ENCODE measurements at places on chromosomes 11 and 22. TPM values are rescaled to one million over a fixed set of nuclear protein-coding genes. Genes with fewer than 3 reads are reported as not detected.

GRCh38 chr11:995752-996420, 40.6 kb downstream of the MUC6 start:
- no peak overlapping the region for H3K4me3 ChIP-seq
- H3K27me3 ChIP-seq, result no peaks in the 10 kb centered on the region
- H3K4me1 ChIP-seq, result peaks cover 16% of the 10 kb centered on the region
- peaks cover 91% of the 10 kb centered on the region for H3K36me3 ChIP-seq

- H3K36me3 ChIP-seq, result no peaks in the 10 kb centered on the region
- peaks cover 4% of the 10 kb centered on the region for H3K27me3 ChIP-seq
- H3K4me3 ChIP-seq, result no peak overlapping the region
- H3K27ac ChIP-seq, result no peak overlapping the region
These were observed 11.6 kb upstream of the GPHA2 start for GRCh38 chr11:64947208-64947814.

- H3K4me3 ChIP-seq, result no peak overlapping the region
- no peak overlapping the region for H3K27ac ChIP-seq
- DNase-seq, result no peak
- H3K4me1 ChIP-seq, result peaks cover 35% of the 10 kb centered on the region
These were observed 3.2 kb downstream of the TPP1 start for GRCh38 chr11:6615882-6616585.

GRCh38 chr22:32536352-32536751, 61.7 kb downstream of the FBXO7 start:
- no peak for DNase-seq
- H3K4me1 ChIP-seq, result peaks cover 21% of the 10 kb centered on the region
- no peaks in the 10 kb centered on the region for H3K36me3 ChIP-seq
- H3K27ac ChIP-seq, result no peak overlapping the region

DNA sequence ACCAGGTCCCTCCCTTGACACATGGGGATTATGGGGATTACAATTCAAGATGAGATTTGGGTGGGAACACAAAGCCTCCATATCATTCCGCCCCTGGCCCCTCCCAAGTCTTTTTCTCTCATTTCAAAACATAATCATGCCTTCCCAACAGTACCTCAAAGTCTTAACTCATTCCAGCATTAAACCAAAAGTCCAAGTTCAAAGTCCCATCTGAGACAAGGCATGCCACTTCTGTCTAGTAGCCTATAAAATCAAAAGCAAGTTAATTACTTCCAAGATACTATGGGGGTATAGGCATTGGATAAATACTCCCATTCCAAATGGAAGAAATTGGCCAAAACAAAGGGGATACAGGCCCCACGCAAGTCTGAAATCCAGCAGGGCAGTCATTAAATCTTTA, 19.7 kb upstream of the EIF4G2 start:
- no peak overlapping the region for H3K4me3 ChIP-seq
- no peaks in the 10 kb centered on the region for H3K27me3 ChIP-seq
- H3K27ac ChIP-seq, result no peak overlapping the region
- no peak for DNase-seq

- no peaks in the 10 kb centered on the region for H3K27me3 ChIP-seq
- H3K36me3 ChIP-seq, result no peaks in the 10 kb centered on the region
- H3K4me1 ChIP-seq, result no peaks in the 10 kb centered on the region
- no peak overlapping the region for H3K27ac ChIP-seq
- no peak overlapping the region for H3K4me3 ChIP-seq
These were observed 850.8 kb upstream of the CCDC90B start for GRCh38 chr11:84136926-84137325.

Gene OR4C46
- not detected for total RNA-seq

Gene OR6T1
- total RNA-seq, result not detected

Gene GPR83
- total RNA-seq, result not detected

DNA sequence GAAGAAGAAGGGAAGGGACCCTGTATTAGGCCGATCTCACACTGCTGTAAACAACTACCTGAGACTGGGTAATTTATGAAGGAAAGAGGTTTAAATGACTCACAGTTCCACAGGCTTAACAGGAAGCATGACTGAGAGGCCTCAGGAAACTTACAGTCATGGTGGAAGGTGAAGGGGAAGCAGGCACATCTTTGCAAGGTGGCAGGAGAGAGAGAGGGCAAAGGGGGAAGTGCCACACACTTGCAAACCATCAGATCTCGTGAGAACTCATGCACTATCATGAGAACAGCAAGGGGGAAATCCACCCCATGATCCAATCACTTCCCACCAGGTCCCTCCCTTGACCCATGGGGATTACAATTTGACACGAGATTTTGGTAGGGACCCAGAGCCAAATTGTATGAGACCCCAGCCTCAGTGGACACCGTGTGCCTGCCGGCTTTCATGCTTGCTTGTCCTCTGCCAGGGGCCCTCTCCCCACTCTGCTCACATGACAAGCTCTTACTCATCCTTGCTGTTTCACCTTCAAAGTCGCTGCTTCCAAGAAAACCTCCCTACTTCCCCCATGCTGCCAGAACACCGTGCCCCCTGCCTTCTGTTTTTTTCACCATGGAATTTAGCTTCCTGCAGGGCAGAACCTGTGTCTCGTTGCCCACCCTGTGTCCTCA, 23.3 kb upstream of the PPFIA1 start:
- no peaks in the 10 kb centered on the region for H3K27me3 ChIP-seq
- no peak for DNase-seq
- no peak overlapping the region for H3K4me3 ChIP-seq
- no peaks in the 10 kb centered on the region for H3K36me3 ChIP-seq
- H3K27ac ChIP-seq, result no peak overlapping the region
- H3K4me1 ChIP-seq, result peaks cover 5% of the 10 kb centered on the region

Gene PRDM11
- total RNA-seq, result 4.1 TPM

GRCh38 chr11:2762031-2762380, 62.2 kb upstream of the KCNQ1OT1 start:
- H3K36me3 ChIP-seq, result no peaks in the 10 kb centered on the region
- no peaks in the 10 kb centered on the region for H3K27me3 ChIP-seq
- no peak overlapping the region for H3K4me3 ChIP-seq
- no peaks in the 10 kb centered on the region for H3K4me1 ChIP-seq

DNA sequence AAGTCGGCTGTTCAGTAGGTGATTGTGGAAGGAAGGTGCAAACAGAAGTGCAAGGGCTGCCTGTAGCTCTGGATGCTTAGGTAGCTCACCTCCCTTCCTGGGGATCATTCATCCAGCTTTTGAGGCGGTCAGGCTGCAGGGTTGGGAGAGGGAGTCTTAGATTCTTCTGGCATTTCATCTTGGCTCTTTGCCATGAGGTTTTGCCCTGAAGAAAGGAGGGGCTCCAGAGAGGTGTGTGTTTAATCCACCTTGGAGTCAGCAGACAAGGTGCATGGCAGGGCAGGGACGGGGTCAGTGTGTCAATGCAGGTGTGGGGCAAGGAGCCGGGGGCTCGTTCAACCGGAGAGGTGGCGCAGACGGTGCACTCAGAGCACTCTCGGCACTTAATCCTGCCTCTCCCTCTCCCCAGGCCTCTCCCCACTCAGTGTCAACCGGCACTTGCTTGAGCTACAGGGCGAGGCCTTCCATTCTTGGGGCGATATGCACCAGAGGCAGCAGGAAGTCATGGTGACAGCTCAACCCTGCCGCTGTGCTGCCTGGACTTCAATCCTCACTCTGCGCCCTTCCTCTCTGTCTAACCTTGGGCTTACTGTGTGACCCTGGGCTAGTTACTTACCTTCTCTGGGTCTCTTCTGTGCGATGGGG, 7.2 kb downstream of the ADAMTS15 start:
- H3K27ac ChIP-seq, result no peak overlapping the region
- H3K4me3 ChIP-seq, result no peak overlapping the region
- H3K27me3 ChIP-seq, result no peaks in the 10 kb centered on the region
- no peak for DNase-seq

Measured in esophagus squamous epithelium (tissue), 5 donors.